NCI-H2171 treated with DMSO at 0.1 percent for 48 hours (cell line): ENCODE measurements at places on chromosomes 13 and 19.

GRCh38 chr13:47853236-47853635 lies 147.8 kb downstream of the SUCLA2 start:
- DNase-seq = no peak

DNA sequence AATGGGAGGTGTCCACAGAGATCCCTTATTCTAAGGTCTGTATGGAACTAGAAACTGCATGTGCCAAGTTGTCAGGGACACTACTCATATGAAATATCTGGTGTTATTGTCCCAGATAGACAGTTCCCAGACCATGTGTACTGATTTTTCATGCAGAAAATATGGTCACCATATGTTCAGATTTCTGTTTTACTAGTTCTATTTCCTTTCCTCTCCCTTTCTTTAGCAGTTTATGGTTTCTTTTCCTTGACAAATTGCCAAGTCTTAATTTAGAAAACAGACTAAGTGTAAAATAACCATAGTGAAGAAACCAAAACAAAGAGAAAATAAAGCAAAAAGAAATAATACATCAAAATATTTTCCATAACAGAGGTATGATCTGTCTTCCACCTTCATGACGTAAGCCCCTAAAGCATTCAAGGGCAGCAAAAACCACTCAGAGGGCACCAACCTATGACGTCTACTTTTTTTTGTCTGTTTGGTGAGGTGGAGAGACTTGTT lies 248.5 kb downstream of the KCTD12 start:
- DNase-seq = peak; percentile 93

- DNase-seq = no peak
Observed at GRCh38 chr19:10478476-10478875, 24.7 kb downstream of the KEAP1 start.

DNA sequence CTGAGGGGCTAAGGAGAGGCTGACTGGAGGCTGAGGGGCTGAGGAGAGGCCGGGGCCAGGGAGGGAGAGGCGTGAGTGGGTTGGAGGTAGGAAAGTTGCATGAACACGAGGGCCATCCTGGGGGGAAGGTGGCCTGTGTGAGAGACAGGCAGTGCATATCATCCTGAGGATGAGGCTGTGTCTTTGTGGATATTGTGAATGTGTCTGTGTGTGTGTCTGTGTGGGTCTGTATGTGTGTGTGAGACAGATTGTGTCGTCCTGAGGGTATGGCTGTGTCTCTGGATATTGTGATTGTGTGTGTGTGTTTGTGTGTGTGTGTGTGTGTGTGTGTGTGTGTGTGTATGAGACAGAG lies 422 bp downstream of the ZNF71 start:
- DNase-seq = no peak

DNA sequence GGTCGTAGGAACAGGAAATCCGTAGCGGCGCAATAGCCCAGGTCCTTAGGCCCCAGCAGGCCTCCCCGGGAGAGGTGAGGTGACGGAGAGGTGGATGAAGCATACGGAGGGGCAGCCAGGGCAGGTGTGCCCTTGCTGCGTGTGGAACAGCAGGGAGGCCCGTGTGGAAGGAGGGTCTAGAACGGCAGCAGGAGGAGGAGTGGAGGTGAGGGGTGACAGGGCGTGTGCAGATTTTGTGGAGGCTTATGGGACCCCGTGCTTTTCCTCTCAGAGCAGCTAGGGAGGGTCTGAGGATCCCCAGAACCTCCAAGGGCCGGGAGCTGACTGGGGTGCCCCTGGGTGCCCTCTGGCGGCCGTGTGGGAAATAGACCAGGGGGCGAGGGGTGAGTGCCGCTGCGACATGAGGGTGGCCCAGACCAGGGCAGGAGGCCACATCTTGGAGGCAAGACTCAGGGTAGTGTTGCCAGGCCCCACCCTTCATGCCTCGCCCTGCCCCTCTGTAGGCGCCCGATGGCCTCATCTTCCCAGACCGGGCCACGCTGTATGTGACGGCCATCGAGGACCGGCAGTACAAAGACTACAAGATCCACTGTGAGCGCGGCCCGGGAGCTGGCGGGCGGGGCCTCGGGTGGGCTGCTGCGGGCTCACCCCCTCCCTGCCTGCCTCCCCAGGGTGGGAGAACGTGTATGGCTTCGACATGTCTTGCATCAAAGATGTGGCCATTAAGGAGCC lies 5.0 kb upstream of the ADM5 start:
- peak; percentile 9 for DNase-seq

DNA sequence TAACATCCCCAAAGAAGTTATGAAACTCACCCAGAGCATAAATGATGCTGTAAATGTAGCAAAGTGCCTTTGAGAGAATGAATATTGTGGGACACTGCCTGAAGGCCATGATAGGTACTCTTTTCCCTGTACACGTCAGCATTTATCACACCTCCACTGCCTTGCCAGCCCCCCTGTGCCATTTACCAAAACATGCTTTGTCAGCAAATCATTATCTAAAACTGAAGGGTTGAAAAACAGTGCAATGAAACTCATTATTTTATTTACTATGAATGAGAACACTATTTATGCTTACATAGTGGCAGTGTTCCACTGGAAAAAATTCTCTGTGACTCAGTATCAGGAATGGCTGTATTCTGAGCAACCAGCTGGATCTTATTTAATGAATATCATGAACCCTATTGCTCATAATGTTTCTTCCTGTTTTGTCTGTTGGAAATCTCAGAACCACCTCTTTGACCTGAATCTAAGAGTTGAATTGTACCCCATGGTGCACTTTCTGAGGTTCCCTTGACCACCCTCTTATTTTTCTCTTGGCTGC lies 564.1 kb downstream of the DCT start:
- DNase-seq = no peak

DNA sequence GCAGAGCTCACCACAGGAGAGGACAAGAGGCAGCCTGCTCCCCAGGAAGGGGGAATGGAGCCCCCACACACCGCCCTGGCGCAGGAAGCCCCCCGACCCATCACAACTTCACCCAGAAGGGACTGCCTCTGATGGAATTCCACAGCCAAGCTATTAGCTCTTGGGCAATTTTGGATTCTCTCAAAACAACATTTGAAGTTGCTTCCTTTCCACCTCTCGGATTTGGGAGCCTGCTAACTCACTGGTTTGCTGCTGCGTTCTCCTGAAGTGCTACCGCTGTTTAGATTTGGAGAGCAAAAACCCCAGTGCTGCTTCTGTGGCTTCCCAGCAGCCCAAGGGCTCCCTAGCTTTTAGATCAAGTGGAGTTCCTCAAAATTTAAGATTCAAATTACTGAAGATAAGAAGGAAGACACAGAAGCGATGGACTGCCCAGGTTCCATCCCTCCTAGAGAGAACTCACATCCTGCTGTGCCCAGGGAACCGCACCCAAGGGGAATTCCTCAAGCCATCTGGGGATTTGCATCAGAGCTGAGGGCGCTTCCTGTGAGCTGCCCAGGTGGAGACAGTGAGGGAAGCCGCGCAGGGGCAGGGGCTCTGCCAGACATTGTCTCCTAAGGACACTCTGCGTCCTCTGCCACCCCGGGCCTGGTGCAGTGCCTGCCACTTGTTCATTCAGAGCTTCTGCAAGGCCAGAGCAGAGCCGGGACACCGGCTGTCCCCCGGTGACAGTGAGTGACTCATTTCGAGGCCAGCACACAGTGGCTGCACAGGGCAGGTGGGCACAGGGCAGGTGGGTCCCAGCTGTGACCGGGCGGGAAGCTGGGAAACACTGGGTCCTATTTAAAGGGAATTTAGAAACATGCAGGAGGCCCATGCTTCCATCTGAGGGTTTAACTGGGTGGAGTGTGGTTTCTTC lies 45.5 kb downstream of the COL4A1 start:
- no peak for DNase-seq

DNA sequence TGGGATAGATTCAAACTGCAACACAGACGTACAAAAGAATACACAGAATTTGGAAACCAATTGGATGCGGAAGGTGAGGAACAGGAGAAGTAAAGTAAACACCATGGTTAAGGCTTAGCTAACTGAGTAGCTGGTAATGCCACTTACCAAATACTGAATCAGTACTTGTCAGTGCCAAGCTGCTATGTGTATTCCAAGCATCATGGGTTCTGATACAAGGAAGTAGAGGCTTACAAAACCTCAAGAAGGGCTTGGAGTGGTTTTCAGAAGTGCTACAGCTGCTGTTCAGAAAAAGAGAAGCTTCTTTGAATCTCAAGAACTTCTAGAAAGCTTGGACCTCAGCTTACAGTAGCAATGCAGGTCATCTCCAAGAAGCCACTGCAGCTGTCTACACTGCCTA lies 35.9 kb upstream of the DCT start:
- no peak for DNase-seq

DNA sequence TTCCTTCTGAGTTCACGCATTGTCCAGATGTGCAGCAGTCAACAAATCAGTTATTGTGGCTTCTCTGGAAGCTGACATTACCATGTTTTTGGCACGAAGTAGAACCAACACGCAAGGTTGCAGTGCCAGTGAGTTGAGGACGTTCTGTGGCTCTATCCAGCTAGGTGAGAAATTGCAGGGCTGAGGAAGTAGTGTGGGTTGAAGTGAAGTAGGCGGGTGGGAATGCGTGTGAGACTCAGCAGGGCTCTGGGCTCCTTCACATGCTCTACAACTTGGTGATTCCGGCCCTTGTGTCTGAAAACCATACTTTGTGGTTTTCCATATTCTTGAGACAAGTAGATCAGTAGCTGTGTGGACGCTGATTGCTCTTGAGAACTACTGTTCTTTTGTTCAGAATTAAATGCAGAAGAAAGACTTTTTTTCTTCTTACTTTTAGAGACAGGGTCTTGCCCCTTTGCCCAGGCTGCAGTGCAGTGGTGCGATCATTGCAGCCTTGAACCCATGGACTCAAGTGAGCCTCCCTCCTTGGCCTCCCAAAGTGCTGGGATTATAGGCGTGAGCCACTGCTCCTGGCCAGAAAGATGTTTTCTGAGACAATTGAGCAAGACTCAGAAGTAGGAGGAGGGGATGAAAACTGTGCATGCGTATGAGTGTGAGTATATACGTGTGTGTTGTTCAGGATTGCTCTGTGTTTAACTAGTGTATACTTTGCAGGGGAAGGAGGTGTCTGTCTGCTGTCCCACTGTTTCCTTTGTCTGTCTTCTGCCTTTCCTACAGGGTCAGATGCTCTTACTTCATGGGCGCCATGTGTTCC lies 46.2 kb downstream of the GATAD2A start:
- DNase-seq = no peak

DNA sequence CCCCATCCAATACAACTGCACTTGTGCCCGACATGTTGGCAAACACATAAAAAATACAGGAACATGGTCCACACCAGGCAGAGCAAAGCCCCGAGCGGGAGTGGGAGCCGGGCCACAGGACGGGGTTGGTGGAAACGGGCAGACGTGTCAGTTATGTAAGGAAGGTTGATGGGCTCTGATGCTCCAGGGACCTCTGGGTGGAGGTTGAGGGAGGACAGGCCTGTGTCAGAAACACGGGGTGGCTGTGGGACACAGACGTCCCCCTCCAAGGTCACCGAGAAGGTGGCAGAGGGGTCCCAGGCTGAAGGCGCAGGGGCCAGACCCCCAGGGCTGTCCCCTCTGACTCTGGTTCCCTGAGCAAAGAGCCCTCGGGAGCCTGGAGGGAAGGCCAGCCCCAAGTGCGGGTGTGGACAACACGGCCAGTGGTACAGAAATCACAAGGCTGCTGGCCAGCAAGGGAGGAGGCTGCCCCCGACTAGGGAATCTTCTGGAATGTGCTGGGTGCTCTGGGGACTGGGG lies 31.4 kb upstream of the C13orf46 start:
- no peak for DNase-seq

DNA sequence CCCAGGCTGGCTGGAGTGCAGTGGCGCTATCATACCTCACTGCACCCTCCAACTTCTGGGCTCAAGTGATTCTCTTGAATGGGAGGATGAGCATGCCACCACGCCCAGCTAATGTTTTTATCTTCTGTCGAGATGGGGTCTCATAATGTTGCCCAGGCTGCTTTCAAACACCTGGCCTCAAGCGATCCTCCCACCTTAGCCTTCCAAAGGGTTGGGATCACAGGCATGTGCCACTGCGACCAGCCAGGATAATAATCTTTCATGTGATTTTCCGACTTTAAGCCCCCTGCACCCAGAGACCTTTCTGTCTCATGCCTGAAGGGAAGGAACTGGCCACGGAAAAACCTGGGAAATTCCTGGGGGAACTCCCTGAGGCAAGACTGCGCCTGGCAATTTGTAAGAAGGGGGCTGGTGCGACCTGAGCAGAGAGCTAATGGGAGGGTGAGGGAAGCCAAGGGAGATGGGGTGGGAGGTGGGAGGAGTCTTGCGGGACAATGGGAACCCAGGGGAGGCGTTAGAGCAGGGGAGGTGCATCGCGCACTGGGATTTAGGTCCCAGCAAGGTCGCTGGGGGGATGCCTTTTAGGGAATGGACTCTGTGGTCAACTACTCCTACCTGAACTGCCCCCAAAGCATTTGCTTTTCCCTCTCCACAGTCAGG lies 1.2 kb upstream of the CCDC124 start:
- no peak for DNase-seq

GRCh38 chr19:33363476-33363875 lies 10.0 kb upstream of the CEBPG start:
- DNase-seq = no peak

DNA sequence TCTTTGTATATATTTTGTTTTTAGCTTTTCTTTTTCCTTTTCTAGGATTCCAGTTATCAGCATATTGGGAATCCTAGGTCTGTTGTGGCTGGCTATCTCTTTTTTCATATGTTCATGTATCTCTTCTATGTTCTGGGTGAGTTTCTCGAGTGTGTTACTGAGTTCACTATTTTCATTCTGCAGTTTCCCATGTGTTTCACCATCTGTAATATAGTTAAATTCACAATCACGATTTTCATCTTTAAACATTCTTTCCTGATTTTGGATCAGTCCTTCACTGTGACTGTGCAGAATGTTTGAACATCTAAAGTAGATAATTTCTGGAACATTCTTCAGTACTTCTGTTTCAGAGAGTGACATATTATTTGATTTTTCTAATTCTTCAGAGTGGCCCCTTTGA lies 862.1 kb downstream of the OLFM4 start:
- DNase-seq = no peak

GRCh38 chr13:98521461-98522247 lies 55.3 kb downstream of the STK24 start:
- no peak for DNase-seq

DNA sequence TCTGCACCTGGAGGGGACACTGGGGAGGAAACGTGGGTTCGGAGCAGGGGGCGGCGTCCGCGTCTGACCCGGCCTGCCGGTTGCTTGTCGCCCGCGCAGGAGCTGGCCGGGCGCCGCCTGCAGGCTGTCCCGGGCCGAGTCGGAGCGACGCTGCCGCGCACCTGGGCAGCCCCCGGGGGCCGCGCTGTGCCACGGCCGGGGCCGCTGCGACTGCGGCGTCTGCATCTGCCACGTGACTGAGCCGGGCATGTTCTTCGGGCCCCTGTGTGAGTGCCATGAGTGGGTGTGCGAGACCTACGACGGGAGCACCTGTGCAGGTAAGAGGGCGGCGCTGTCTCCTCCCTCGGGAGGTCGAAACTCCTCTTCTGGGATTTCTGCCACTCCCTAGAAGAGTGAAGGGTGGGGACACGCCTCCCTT lies 1.3 kb downstream of the ITGBL1 start:
- DNase-seq = no peak

DNA sequence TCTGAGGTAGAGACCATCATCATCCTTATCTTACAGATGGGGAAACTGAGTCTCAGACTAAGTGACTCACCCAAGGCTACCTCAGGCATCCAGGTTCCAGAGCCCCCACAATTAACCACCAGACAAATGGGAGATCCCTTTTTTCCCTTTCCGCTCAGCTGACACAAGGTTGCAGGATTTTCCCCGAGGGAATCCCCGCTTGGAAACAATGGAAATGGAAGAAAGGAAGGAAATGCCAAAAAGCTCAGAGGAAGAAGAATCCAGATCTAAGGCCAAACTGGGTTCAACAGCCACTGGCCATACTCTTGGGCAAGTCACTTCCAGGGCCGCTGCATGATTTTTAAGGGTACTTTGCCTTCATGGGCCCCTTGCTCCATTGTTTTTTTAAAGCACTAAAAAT lies 1.6 kb downstream of the ZNF71 start:
- DNase-seq = no peak
